Tibial artery (tissue), 4 donors: ENCODE measurements at places on chromosomes 3 and 15.

GRCh38 chr3:128432301-128432970 lies 34.3 kb downstream of the DNAJB8 start:
- DNase-seq = no peak

- no peak for DNase-seq
Measured at GRCh38 chr15:79539401-79539800, 107.3 kb downstream of the MINAR1 start.

GRCh38 chr3:121724130-121724529 lies 25.4 kb downstream of the GOLGB1 start:
- DNase-seq = no peak

GRCh38 chr3:51974963-51975851 lies at the start of gene ABHD14A:
TSS of gene ABHD14A (plus strand) at chr3:51975064. CDS start at chr3:51975136, 72 bp downstream.
- DNase-seq = peak; percentile 86

GRCh38 chr15:74382004-74382816 lies 14.8 kb upstream of the CYP11A1 start:
- peak; percentile 79 for DNase-seq

DNA sequence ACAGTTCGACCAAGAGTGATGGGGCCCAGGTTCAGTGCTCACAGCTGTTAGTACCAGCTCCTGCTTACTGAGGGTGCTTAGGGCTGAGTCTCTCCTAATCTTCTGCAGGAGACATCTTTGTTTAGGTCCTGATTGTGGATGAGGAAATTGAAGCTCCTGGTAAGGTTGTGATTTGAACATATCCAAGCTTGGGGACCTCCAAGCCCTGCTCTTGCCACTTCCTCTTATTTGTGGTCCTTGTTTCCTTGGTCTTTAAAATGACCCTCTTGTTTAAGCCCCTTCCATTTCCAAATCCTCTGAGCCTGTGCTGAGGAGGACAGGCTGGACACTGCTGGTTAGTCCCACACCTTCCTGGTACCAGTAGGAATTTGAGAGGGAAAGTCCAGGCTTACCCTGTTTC lies 87.0 kb downstream of the EEFSEC start:
- no peak for DNase-seq

DNA sequence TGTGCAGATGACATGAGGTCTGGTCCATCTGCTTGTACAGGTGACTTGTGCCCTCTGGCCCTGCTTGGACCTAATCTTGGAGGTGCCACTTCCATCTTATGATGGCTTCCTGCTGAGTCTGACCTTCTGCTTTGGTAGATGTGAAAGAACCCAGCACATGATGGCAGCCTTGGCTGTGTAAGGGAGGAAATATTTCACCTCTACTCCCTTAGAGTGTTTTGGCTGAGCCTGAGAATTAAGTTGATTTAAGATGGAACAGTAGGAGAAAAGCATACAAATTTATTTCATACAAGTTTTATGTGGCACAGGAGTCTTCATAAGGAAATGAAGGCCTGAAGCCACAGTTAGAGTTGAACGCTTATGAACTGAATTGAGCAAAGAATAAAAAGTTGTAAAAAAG lies 27.6 kb upstream of the CDCP1 start:
- DNase-seq = no peak

DNA sequence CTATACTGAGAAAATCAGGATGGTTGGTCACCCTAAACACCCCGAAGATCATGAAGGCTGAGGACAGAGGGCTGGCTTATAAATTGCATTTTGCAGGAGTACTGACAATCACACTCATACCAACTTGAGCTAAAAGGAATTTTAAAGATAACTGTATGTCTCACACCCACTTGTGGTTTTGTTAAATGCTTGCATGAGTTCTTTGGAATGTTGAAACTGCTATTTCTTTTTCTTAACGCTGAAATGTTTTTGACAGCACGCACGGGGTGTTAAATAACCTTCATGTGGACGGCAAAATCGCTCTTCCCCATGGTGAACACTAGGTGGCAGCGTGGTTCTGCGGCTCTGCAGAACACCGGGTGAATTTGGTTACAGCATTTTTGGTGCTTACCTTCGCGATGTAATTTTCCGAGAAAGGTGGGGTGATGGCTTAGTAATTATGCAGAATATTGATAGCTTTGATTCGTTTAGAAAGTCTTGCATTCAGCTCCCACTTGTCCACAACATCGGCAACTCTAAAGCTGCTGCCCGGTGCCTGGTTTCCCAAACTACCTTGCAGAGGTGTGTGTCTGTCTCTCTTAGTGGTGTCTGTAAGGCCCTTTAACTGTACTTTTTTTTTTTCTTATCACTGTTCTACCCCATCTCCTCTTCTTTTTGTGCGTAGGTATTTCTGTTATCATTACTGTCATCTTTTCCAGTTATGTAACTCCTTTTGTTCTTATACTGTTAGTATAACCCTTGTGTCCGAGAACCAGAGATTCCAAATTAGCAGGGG lies 51.7 kb downstream of the ARNT2 start:
- no peak for DNase-seq

DNA sequence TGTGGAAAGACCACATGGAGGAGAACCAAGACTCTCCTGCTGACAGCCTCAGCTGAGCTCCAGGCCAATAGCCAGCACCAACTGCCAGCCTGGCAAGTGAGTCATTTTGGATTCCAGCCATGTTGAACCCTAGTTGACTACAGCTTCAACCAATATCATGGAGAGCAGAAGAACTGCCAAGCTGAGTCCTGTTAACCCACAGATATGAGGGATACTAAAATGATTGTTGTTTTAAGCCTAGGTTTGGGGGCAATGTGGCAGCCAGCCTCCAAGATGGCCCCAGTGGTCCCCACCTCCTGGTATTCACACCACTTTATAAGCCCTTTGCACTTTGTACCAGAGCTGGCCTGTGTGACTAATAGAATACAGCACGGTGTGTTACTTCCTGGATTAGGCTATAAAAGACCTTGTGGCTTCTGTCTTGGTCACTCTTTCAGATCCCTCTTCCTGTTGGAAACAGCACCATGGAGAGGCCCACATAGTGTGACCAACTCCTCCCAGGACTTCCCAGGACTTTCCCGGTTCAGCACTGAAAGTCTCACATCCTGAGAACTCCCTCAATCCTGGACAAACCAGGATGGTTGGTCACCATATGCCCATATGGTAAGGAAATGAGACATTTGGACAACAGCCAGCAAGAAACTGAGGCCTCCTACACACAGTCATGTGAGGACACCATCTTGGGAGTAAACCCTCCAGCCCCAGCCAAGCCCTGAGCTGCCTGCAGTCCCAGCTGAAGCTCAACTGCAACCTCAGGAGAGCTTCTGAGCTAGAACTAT lies 32.4 kb upstream of the CDV3 start:
- no peak for DNase-seq

- DNase-seq = no peak
Measured at GRCh38 chr15:60297047-60297446, 100.7 kb downstream of the ANXA2 start.

GRCh38 chr3:193344486-193344885 lies 34.1 kb downstream of the ATP13A5 start:
- no peak for DNase-seq

DNA sequence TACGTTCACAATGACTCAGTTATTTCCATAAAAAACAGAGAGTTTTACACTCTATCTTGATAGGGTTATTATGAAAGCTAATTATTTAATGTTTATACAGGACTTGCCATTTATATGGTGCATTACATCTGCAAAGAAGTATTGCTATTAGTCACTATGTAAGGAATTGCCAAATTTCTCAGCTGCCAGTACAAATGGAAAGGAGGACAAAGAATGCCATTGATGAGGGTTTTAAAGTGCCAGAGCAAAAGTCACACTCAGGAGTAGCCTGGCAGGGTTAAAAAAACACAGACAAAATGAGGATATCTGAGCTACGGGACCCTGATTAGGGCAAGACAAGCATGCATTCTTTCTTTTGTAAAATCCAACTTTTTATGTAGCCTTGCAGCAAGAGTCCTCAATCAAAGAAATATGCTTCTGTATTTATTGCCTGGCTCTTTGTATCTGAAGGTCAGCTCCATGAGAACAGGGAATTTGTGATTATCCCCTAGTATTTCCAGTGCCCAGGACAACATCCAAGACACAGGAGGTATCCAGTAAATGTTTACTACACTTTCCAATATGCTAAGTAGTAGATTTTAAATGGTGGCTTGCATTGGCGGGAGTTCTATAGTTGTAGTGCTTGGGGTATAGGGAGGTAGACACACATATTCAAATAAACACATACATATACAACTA lies 1013.6 kb downstream of the ROBO1 start:
- DNase-seq = no peak

- no peak for DNase-seq
Measured at GRCh38 chr3:143334231-143334630, 214.7 kb downstream of the CHST2 start.

DNA sequence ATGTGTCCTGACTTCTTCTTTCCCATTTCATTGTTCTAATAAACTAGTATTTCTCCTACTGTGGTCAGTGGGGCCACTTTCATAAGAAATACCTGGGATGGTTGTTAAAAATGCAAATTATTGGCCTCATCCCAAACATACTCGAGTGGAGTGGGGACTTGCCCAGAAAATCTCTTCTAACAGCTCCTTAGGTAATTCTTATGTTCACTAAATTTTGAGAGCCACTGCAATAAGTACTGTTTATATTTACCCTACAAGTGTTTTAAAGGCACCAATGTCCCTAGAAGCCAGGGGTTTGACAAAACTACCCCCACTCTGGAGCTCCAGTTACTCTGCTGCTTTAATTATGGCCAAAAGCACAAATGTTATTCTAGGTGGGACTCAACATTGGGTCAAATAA lies 70.0 kb upstream of the ACP3 start:
- no peak for DNase-seq

DNA sequence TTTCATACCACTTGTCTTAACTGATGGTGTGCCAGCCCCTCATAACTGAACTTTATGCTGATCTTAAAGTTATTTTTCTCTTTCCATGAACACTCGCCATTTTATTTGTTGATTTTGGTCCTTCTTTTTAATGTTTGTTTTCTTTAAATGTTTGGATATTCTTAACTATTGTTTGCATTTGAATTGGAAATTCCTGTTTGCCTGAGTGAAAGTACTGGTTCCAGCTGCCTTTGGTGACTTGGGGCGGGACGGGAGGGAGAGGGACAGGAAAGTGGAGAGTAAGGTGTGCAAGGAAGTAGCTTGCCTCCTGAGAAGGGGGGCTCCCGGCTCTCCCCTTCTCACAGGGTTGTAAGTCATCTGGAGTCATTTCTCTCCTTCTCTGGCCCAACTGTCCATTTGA lies 287.1 kb upstream of the PPP2R3A start:
- DNase-seq = no peak

DNA sequence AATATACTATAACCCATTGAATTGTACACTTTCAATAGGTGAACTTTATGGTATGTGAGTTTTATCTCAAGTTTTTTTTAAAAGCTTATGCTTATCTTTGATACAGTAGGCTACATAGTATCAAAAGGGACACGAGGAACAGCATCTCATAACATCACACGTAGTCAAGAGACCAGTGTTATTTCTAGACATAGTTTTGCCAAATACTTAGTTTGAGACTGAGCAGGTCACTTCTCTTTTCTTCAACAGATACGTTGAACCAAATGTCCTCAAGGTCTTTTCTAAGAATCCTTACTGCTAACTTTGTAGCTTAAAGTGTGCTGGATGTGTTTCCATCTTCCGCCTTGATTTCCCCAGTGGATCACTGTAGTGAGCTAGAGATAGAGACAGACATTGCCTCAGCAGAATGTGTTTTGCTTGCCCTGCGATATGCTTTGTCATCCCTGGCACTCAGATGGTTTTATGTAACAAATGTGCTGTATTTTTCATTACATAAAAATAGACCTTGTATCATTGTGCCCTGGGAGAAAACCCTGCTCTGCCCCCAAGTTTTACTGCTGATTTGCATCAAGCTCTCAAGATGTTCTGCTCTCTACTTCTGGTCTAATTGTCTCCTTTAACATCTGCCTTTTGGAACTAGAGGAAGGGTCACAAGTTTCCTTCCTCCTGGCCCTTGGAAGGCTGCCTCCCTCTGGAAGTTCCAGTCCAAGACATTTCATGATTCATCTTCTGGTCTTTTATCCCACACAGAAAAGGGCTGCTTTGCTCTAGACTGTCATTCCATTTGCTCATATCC lies 426.4 kb upstream of the RGMA start:
- no peak for DNase-seq

- peak; percentile 93 for DNase-seq
Measured at GRCh38 chr3:195270817-195271409, at the start of gene XXYLT1. TSS of gene XXYLT1 (minus strand) at chr3:195271159. CDS start at chr3:195271058, 101 bp downstream.

- no peak for DNase-seq
Measured at GRCh38 chr3:45552794-45553371, 41.7 kb upstream of the LIMD1 start.

- no peak for DNase-seq
Measured at GRCh38 chr15:50996641-50997040, 88.2 kb downstream of the AP4E1 start.

DNA sequence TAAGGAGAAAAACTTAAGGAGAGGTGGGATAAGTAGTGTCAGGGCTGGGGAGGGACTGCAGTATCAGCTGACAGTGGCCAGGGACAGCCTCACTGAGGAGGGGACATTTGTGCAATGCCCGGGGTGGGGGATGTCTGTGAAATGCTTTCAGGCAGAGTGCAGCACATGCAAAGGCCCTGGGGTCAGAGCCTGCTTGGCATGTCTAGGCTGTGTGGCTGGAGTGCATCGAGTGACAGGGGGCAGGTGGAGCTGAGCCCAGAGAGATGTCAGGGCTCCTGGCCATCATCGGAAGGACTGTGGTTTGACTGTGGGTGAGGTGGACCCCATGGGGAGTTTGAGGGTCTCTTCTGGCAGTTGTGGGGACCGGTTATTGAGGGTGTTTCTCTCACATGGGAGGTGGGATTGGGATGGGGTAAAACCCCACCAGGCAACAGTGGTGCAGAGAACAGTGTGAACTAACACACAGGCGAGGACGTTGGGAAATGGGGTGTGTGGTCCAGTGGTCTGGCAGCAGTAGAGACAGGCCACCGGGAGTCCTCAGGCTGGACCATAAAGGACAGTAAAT lies 61.2 kb downstream of the FBLN2 start:
- no peak for DNase-seq

- no peak for DNase-seq
Measured at GRCh38 chr15:40146037-40146436, 14.8 kb upstream of the BUB1B start.

- DNase-seq = no peak
Measured at GRCh38 chr15:79943820-79944219, 27.2 kb downstream of the BCL2A1 start.

DNA sequence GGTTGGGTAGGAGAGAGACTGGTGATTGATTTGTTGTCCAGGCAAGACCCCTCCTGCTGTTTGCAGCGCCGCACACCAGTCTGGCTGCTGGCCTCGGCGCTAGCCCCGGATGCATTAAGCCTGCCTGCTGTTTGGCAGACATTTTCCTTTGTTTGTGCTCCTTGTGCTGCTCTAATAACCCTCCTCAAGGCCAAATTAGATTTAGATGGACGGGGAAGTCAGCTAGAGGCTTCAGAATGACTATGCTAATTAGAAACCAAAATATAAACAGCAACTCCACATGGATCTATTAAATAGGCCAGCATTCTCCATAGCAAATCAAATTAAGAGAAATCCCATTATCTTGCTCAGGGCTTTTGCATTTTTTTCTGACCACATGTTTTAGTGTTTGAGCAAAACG lies 445.2 kb downstream of the SQOR start:
- no peak for DNase-seq

DNA sequence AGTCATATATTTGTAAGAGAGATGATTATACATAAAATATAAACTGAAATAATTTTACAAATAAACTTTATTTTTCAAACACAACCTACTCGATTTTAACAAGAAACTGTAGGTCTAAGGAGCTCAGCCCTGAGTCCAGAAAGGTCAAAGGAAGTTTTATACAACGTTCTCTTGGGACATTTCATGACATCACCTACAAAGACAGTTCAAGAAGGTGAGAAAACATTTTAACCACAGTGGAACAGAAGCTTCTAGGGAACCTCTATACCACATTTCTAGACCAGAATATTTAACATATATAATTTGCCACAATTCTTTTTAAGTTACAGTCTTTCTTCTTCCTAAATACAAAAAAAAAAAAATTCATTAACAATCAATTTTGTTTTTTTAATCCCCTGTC lies 40.1 kb downstream of the CBLB start:
- no peak for DNase-seq
